T-helper 9 cell (primary cell): ENCODE measurements at places on chromosomes 7 and 10.

DNA sequence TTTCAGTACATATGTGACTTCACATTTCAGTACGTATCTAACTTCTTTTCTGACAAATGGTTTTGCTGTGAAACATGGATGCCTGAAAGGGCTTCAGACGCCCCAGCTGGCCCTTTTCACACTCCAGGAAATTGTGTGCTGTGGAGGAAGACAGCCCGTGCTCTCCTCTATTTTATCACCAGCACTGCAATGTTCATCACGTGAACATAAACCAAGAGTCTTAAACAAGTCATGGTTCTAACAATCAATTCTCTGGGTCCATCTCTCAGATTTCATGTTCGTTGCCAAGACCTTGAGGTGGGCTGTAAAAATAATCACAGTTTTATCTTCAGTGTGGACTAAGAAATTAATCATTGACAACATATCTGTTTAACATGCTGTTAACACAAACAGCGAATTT, 141.2 kb downstream of the WDR37 start:
- no peak for DNase-seq

- DNase-seq = no peak
Measured at GRCh38 chr10:24208661-24209431, at the start of gene KIAA1217. Gene KIAA1217 (plus strand): TSS chr10:24209138. CDS start chr10:24209194, 56 bp downstream.

DNA sequence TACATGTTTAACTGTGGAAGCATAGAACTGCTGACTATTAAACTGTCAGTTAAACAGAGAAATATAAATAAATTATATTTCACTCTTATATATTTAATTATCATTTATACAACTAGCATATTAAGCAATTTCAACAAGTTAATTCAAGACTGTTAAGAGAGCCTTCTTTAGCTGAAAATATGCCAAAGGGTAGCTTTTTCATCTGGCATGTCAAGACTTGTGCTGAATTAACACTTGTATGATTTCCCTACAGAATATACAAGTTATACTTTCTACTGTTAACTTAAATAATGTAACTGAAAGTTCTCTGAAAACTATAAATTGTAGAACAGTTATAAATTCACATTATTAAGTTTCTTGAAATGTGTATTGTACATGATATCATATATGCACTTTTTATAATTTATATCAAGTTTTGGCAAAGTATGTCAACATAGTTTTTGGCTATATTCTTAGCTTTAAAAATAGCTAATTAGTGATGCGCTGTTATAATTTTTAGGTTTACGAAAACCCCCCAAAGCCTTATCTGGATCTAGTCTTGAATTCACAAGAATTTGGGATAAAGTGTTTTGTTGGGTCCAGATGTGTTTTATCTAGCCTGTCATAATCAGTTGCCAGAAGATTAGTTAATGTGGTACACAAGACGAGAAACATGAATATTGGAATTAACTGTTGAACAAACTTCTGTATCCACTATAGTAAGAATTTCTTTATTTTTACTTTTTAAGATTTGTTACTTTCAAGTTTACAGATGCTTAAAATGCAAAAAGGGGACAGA, 231.1 kb upstream of the FOXP2 start:
- no peak for DNase-seq

DNA sequence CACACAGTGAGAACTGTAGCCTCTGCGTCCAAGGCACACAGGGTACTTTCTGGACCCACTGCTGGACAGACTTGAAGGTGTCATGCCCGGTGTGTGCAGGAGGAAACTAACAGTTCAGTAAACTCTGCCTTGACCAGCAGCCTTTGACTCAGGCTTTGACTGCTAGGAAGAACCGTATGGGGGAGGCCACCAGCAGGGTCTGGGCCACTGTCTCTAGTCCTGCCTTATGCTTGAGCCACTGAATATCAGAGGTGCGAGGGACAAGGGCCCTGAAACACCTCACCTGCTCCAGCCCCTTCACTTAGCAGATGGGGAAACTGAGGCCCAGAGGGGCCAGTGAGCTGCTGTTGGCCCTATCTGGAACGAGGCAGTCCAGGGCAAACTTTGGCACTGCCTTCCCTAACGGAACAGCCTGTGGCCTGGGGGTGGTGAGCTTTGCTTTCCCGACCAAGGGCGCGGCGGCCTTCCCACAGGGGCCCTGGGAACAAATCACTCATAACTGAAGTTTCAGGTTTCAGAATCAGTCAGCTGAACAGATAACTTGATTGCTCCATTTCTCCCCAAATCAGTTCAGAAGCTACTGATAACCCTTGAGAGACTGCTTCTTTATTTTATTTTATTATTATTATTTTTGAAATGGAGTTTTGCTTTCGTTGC, 130.0 kb downstream of the FAM53B start:
- no peak for DNase-seq

DNA sequence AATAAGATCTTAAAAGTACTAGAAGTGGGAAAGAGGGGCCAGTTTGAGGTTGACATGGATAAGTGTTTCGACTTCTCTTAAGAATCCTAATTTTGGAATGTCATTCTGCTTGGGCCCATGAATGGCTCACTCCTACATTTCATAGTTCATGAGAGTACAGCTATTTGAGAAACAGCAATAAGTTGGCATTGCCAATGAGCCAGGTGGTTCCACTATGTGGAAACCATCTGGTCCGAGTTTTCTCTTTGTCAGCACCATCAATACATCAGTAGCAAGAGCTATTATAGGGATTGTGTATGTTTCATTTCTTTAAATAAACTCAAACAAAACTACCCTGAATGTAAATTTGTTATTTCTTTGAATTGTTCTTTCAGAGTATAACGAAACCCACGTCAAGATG, 78.1 kb upstream of the NEBL start:
- DNase-seq = no peak

DNA sequence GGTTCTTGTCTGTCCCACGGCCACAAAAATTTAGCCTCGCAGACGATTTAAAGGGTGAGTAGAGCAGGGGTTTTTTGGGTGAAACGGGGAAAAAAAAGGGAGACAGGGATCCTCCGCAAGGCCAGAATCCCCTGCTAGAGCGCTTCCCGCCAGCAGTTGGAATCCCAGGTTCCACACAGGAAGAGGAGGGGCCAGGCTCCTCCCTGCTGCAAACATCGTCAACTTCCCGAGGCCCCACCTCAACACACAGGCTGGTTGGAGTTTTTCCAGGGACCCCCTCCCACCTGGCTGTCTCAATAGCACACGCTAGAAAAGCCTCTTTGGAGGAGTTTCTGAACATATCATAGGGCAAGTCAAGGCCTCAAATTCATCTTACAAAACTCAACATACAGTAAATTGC, 112.7 kb downstream of the MTERF1 start:
- no peak for DNase-seq

DNA sequence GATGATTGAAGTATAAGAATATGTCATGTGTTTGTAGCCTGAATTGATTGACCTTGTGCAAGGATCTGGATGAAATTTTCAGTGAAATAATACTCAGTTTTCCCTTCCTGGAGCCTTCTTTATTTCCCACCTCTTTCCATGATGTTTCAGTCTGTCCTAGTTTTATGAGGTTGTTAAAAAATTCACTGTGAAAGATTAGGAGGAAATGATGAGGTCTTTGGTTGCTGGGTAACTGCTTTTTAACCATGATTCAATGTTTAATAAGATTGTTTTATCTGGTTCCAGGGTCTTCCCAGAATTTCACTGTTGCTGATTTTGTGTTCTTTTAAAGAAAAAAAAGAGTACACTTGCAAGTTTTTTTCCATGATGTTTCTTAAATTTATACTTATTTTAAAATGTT, 221.5 kb downstream of the MBL2 start:
- no peak for DNase-seq

GRCh38 chr10:25575343-25575742, 358.7 kb upstream of the MYO3A start:
- DNase-seq = no peak

DNA sequence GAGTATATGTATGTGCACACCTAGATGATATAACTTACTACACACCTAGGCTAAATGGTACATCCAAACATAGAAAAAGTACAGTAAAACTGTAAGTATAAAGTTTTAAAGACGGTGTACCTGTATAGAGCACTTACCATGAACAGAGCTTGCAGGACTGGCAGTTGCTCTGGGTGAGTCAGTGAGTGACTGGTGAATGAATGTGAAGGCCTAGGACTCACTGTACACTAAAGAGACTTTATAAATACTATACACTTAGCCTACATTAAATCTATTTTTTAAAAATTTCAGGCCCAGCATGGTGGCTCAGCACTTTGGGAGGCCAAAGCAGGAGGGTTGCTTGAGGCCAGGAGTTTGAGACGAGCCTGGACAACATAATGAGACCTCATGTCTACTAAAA, 195.3 kb downstream of the FZD1 start:
- DNase-seq = no peak

DNA sequence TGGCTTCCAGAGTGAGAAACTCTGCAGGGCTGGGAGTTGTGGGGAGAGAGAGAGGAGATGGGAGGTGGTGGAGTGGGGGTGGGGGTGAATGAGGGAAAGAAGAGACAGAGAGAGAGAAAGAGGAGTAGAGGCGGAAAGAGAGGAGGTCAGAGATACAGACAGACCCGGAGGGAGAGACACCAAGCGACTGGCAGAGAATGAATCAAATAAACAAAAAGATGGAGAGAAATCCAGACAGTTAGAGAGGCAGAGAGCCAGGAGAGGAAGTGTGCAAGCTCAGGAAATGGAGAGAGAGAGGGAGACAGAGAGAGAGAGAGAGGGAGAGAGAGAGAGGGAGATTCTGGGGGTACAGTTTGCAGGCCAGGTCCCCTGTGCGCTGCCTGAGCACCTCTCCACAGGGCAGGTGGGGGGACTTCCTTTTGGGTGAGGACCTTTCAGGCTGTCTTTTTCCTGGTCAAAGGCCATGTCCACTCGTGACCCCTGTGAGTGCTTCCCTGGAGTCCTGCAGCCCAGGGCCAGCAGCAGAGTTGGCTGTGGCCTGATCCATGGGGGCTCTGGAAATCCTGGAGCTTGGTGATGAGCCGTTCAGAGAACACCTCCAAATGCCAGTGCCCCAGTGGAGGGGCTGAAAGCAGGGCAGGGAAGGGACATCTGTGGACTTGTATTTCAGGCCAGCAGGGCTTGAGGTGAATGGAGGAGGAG, 25.0 kb upstream of the PCBD1 start:
- DNase-seq = no peak

DNA sequence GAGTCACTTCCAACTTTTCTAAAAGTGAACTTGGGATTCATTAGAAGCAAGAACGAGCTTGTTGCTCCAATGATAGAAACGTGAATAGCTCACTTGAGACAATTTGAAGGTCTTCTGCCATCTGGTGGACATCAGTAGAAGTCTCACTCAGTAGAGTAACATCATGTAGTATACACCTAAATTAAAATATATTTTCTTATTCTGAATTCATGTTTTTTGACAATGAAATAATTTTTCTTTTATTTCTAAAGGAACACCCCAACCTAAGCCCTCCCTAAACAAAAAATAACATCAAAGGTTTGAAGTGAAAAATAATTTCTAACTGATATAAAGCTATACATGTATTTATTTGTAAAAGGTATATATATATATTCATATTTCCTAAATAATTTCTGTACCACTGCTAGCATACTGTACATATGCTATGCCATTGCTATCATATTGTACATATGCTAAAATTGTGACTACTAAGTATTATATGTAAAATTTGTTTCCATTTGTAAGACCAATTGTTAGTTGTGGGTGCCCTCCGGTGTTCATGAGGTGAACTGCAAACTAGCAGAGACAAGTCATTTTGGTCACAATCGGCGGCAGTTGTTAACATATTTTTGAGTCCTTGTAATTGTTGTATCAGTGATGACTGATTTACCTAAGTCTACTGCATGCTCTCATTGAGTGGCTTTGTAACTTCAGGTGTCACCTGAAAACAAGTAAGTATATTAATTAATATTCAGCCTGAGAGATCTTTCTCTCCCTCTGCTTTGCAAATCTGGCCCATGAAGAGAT, 121.9 kb downstream of the PTPRZ1 start:
- DNase-seq = no peak

DNA sequence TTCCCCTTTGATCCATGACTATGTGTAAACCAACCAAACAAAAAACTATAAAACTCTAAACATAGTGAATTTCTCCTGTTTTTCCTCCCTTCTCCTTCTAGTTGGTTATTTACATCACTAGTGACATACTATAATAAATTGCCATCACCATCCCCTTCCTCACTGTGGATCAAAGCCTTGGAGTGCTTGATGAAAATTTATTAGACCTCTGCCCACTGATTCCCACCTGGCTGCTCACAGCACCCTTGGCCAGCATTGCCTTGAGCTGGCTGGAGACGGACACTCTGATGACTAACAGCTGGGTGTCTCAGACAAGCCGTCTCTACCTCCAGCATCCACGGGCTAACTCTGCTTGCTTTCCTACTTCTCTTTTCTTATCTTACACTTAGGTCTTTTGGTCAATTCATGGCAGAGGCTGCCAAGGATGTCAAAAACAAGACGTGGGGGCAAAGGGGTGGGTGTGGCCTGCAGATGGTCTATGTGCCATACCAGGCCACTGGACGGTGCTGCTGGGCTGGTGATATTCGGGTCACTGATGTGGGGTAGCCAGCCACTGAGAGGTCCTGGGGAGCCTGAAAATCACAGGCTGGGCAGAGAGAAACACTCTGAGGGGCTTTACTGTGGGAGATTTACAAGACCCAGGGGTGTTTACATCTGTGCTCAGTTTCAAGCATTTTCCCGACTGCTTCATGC, 207.8 kb downstream of the TAX1BP1 start:
- no peak for DNase-seq

GRCh38 chr7:143417734-143418383, 9.2 kb upstream of the EPHA1 start:
- DNase-seq = no peak

DNA sequence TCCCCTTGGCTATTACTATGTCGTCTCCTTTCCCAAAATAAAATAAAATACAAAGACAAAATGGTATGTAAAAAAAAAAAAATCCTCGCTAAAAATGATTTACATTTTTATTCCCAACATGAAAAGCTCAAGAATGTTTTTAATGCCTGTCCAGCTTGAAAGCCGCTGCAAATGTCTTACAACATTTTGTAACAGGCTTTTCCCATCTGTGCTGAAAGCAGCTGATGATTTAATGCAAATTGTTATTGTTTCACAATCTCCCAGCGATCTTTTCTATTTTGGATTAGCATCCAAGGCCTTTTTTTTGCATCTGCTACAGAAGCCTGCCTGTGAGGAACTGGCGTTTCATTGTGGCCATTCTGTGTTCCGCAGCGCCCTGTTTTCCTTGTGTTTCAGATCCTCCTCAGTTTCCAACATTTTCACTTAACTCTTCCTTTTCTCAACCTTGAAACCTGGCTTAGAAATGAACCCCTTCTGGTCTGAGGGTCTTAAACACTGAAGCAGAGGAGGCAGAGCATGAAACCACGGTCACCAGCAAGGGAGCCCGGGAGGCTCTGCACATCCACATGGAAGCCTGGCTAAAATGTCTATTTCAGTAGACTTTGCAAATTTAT, 712.1 kb downstream of the PARD3 start:
- DNase-seq = no peak
